ENCODE measurements at places on chromosomes 3 and 15.

DNA sequence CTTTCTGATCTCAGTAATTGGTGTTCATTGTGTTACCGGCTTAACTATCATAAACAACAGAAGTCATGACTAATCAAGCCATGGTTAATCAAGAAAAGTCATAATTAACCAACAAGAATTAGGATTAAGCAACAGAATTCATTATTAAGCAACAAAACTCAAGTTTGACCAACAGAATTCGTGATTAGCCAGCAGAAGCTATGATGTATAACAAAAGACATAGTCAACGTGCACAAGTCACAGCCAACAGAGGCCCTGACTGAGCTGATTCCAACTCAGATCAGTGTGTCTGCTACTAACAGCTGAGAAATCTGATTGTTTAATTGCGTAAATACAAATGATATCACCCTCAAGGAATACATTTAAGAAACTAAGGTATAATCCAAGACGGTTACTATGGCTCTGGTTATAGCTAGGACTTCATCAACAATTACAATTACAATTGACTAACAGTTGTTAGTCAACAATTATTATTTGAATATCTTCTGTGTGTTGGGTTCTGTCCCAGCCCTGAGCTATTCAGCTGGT lies 67.7 kb downstream of the RARB start:
- DNase-seq = no peak

GRCh38 chr15:44971036-44971435 lies 14.5 kb downstream of the TERB2 start:
- no peak for DNase-seq

GRCh38 chr3:46996689-46997452 lies 17.4 kb downstream of the NBEAL2 start:
- DNase-seq = no peak

- no peak for DNase-seq
These were observed 988.7 kb downstream of the NTRK3 start for GRCh38 chr15:87267798-87268197.

GRCh38 chr3:101011136-101011535 lies 17.9 kb upstream of the ABI3BP start:
- DNase-seq = no peak

DNA sequence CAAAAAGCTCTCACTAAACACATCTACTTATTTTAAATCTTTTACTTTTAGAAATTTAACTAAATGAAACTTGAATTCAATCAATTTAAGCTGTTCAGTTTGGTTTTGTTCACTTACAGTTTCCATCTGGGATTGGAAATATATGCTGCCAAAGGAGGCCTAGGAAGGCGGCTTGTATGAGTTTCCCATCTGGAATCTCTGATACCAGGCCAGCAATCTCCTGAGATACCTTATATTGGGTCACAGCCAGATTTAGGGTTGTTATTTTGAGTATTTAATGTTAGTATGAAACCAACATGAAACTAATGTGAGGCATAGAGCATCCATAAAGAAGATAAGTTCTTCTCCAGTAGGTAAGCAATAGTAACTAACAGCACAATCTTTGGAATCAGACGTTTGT lies 94.6 kb downstream of the GMNC start:
- DNase-seq = no peak

DNA sequence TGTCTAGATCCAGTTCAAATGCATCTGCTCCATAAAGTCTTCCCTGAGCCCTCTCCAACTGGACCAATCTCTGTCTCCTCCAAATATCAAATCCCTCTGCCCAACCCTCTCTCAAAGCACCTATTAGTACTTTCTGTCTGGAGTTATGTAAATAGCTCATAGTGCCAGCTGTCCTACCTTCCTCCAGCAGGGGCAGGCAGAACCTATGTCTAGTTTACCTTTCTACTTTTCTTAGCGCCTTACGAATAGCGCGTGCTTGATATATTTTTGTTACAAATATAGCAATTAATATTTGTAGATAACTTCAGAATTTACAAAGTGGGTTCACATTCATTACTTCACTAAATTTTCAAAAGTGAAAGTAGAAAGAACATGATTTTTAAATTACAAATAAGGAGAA lies 14.0 kb upstream of the CCDC80 start:
- DNase-seq = no peak

GRCh38 chr3:163809540-163809993 lies 1268.7 kb downstream of the SI start:
- no peak for DNase-seq

DNA sequence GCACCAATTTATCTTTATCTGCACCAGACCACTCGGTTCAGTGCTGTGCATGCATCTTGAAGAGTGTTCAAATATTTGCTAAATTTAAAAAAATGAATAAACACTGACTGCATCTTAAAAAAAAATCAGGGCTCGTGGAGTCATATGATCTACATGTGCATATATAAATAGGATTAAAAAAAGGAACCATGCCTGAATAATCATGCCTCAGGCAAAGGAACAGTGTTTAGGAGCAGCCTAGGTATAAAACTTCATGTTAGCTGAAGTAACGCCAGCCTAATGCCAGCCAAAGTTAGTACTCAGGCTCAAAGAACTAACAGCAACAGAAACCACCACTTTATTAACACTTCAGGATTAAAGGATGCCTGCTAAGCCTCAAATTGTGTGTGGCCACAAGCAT lies 9.5 kb downstream of the ABCC5 start:
- DNase-seq = no peak

GRCh38 chr3:37324131-37324530 lies 149.7 kb upstream of the LRRFIP2 start:
- no peak for DNase-seq

- no peak for DNase-seq
These were observed 13.8 kb upstream of the MSL2 start for GRCh38 chr3:136209921-136210320.

GRCh38 chr3:146077181-146077580 lies 83.8 kb downstream of the PLOD2 start:
- no peak for DNase-seq

GRCh38 chr3:15572138-15572537 lies 29.2 kb downstream of the HACL1 start:
- DNase-seq = no peak

DNA sequence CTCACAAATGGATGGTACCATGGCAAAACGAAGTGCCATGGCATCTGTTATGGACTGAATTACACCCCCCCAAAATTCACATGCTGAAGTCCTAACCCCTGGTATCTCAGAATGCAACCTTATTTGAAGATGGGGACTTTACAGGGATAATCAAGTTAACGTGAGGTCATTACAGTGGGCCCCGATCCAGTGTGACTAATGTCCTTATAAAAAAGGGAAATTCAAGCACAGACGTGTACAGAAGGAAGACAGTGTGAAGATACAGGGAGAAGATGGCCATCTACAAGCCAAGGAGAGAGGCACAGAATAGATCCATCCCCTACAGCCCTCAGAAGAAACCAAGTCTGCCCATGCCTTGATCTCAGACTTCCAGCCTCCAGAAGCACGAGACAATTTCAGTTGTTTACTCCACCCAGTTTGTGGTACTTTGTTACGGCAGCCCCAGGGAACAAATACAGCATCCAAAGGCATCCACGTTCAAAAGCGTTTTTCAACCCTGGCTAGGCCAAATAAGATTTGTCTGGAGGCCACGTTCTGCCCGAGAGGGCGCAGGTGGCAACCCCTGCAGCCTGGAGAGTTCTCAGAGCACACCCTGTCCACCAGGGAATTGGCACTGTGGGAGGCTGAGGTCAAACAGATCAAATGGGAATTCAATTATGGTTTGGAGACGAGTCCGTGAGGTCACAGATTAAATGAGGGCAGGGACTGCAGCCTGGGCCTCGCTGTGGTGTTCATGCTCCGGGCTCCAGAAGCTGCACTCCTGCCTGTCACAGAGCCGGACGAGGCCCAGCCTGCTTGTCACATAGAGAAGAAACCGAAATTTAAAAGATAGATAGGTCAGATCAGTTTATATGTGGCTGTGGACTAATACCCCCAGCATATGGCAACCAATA lies 494.8 kb downstream of the SHQ1 start:
- no peak for DNase-seq

Measured in HuH-7.5 (cell line).